NCI-H1105 (cell line): ENCODE measurements at places on chromosomes 7 and 10.
A peak's percentile ranks its signal among the peaks of the same experiment; 100 is the strongest.

DNA sequence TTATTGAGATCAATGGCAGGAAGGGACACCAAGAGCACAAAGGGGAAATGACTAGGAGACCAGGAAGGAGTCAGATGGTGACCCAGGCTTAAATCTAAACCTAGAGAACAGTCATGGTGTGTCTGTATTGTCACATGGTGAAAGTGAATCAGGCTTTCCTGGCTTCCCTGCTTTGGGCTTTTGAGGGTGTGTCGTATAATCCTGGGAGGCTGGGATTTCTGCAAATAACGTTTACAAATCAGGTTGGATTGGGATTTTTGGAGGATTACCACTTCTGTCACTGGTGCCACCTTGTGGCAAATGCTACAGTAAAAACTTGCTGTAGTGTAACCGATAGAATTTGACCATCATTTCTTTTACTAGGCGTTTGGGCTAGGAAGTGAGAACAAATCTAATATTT, 502.6 kb downstream of the NRG3 start:
- DNase-seq: no peak

DNA sequence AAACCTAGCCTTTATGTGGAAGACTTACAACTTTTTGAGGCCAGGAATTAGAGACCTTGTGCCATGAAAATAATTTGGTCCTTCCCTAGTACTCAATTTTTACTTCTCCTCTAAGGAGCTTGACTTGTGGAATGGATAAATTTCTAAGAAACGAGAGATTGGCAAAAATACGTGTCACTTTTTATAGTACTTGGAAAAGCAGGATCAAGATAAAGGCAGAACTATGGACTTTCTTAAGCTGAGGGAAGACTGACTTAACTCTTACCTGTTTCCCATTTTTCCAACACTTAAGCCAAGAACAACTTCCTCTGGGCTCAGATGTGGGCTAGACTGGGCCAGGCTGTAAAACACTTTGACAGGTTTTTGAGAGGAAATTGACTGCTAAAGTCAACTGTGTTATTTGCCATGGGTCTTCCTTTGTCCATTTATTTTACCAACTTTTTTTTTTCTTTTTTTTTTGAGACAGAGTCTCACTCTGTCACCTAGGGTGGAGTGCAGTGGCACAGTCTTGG, 2.0 kb upstream of the WBP1L start:
- no peak for DNase-seq

- DNase-seq: no peak
Observed at GRCh38 chr7:65509368-65510186, 135.9 kb downstream of the ZNF92 start.

DNA sequence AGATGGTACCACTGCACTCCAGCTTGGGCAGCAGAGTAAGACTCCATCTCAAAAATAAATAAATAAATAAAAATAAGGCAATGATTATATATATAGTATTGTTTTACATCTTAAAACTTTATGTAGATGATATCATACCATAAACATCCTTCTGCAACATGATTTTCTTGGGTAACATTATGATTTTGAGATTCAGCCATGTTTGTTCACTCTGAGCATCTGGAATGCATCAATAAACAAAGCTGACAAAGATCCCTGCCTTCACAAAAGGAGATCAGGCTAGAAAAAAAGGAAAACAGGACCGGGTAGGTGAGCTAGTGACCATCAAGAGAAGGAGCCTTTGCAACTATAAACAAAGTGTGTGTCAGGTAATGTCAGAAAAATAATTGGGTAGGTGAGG, 31.9 kb upstream of the KAT6B start:
- DNase-seq: no peak

DNA sequence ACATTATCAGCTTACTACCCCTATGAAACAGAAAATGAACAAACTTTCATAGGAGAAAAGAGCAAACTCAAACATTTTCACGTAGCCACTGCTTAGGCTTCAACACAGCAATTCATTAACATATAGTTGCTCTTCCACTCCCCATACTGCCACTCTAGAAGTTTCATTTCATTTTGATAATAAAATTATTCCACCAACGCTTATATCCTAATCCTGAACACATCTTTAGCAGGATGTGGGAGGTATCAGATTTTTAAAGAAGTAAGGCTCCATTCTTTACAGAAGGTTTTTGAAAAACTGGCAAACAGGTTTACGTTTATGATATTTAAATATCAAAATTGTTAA, 77.5 kb upstream of the ANK3 start:
- no peak for DNase-seq

DNA sequence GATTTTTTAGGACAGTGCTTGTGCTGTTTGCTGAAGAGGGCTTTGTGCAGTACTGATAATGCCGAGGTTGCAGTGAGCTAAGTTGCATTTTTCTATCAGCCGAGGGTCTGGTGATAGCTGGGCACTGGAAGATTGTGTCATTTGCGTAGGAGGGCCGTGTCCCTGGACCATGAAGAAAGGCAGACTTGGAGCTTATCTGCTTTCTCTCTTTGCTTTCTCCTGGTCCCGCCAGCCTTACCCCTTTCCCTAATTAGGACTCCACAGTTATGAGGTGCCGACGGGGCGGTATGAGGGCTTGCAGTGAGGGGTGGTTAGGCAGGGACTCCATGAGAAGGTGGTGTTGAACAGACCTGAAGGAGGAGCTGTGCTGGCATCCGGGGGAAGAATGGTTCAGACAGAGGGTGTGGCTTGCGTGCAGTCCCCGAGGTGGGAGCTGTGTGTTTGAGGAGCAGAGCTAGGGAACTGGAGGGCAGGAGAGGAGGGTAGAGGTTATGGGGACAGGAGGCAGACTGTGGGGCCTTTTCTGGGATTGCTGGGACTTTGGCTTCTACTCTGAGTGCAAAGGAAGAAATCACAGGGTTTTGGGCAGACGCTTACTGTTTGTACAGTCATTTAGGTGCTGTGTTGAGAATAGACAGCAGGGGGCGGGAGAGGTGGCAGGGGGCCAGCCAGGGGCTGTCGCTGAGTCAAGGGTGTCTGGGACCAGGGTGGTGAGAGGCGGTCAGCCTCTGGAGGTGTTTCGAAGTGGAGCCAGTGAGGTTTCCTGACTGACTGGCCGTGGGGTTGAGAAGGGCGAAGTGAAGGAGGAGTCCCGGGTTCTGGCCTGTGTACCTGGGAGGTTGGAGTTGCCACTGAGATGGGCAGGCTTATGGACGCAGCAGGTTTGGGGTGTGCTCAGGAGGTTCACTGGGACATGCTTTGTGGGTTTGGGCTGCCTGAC, 43.4 kb downstream of the PRF1 start:
- DNase-seq: no peak

- peak; percentile 73 for DNase-seq
Observed at GRCh38 chr7:36985866-36986400, 261.6 kb upstream of the AOAH start.
